ENCODE measurements at places on chromosomes 4 and X. TPM values are rescaled to one million over a fixed set of nuclear protein-coding genes. Genes with fewer than 3 reads are reported as not detected.

- no peak for DNase-seq
Measured at GRCh38 chr4:40265910-40266274, 69.1 kb downstream of the RHOH start.

DNA sequence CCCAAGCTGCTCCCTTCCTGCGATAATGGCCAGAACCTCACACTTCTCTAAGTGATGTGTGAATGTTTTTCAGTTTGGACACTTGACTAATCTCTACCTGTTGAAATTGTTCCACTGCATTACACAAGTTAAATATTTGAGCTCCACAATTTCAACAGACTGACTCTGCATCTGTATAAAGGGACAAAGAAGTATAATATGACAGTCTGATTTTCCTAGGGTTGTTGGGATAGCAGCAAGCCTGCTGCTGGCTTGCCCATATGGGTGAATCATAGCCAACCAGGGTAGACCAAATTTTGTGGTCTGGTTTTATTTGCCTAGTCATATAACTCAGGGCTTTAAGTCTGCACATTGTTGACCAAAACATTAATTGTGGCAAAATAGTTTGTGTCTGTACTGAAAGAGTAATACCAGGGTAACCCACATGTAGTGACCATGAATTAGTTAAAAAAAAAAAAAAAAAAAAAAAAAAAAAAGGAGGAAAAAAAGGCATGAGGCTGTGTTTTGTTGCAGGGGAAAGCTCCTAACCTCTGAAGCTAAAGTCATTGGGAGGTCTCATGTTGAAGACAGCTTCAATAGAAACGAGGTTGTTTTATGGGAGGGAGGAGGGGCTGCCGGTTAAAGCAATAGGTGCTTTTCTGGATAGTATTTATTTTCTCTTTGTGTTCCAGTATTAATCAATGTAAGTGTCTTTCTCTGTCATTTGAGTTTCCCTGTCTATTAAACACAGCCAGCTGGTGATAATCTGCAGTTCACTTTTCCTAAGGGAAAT lies 534.2 kb downstream of the RAB28 start:
- no peak for DNase-seq

- DNase-seq, result peak; percentile 27
Measured at GRCh38 chr4:153758688-153759406, 977 bp downstream of the RNF175 start.

- no peak for DNase-seq
Measured at GRCh38 chr4:10055871-10056270, 34.6 kb upstream of the SLC2A9 start.

DNA sequence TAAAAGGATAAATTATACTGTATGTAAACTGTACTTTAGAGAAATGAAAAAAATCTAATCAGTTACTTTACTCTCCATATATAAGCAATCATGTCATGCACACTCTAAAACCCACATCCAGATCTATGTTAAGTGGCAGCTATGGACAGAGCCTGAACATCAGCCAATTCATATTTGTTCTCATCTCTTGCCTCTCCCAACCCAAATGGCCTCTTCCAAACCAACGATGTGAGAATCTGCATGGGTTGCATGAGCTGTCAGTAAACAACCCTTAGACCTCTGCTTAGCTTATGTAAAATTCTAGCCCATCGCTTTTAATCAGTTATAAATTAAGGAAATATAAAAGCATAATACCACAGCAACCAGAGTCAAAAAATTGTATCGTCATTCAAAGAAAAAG lies 288.7 kb upstream of the INTU start:
- DNase-seq, result no peak

DNA sequence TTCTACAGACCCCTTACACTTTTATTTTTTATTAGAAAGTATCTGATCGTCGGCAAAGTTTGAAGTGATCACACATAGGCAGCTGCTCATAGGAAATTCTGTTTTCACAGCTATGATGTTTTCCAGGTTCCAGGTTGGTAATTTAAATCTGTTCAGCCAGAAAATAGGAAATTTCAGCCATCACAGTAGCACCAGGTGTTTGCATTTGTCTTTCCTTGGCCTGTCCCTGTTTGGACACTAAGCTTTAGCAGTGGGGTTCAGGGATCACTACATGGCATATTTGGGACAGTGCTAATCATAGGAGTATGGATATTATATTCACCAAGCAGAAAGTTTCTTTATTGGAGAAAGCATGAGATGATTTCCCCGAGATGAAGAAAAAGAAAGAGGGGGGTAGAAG lies 92.9 kb downstream of the ANK2 start:
- DNase-seq, result no peak

GRCh38 chr4:149933120-149933519 lies 117.5 kb upstream of the IQCM start:
- DNase-seq, result no peak

DNA sequence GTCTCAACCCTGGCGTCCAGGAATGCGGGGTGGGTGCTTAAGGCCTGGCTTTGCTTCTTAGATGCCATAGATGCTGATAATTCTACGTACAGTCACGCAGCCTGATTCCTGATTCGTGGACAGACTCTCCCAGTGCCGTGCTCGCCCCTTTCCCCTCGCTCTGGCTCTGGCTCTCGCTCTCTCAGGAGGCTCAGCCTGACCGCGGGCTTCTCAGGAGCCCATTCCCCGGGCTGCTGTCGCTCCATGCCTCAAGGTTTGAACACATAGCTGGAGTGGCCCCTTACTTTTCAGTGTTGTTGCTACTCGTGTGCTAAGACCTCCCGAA lies 59.2 kb upstream of the ZC4H2 start:
- no peak for DNase-seq

DNA sequence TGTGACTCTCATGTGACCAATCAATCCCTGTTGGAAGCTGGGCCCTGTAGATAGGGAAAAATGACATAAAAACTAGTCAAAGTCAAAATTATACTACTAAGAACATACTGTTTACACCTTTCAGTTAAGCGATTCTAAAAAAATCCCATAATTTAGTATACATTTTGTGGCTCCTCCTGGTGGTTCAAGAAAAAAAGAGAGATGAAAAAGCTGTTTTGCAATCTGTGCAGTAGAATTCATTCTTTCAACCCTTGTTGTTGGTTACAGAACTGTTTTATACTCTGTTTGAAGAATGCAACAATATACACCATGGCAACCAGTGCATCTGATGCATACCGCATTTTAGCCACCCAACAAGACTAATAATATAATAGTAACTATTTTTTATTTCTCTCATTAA lies 66.8 kb upstream of the ANK2 start:
- DNase-seq, result no peak

DNA sequence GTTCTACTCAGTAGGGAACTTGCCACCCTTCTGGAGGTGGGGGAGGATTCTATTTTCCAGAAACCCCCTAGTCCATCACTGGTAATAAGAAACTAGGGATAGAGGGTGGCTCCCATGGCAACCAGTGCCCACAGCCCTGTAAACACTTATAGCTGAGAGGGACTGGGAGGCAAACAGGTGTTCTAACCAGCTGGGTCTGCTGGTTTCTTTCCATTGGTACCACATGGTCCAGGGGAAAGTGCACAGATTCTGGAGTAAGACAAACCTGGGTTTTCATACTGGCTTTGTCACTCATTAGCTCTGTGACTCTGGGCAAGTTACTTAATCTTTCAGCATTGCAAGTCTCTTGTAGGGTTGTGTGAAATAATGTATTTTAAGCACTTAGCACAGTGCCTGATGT lies 26.9 kb downstream of the IGSF1 start:
- DNase-seq, result no peak

DNA sequence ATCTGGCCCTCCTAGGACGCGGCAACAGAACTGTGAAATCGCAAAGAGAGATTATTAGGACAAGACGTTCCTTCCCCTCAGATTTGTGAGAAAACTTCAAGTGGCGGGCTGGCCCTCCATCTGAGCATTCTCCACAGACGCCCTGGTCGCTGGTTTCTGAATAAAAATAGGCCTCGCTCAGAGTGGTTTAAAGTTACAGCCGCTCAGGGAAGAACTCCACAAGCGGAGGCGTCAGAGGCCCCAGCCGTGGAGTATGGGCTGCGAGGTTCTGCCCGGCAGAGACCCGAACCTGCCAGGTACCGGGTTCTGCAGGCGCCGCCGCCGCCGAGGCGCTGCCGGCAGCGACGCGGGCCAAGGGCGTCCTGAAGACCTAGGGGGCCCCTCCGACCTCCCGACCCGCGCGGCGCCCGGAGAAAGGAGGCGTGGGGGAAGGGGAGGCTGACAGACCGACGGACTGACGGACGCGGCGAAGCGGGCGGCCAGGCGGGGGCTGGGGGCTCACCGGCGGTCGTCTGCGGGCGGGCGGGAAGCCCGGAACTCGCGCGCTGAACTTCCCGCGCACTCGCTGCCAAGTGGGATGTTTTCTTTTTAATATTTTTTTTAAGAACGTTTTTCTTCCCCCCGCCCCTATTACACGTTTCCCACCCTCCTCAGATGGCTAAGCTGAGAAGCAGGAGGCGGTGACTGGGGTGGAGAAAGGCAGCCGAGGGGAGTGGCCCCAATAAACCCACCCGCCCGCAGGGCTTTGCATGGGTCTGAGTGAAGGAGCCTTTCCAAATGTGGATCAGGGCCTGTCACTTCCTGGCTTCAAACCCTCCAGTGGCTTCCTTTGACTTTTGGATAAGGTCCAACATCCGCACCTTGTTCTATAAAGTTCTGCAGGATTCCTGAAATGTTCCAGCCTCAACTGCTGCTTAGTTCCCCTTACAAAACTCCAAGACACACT lies at the start of gene PABPC4L:
Gene PABPC4L, minus strand, starts transcription at position 574 of the 946 bp plus-strand sequence. CDS start 770 bp downstream, outside the sequence.
- DNase-seq, result no peak

Gene RPS6KA6
- total RNA-seq, result 12.0 TPM

Gene TMSB15C
- total RNA-seq, result 6.9 TPM

Gene MAP3K15
- not detected for total RNA-seq

Gene RAPGEF2
- 156 TPM for total RNA-seq

Gene DOK7
- total RNA-seq, result 1.4 TPM

Gene RHOXF1
- 0.99 TPM for total RNA-seq

Gene CFAP47
- total RNA-seq, result 3.2 TPM

All from dorsolateral prefrontal cortex (tissue), 122 donors.